ENCODE measurements at places on chromosomes 4 and X.

DNA sequence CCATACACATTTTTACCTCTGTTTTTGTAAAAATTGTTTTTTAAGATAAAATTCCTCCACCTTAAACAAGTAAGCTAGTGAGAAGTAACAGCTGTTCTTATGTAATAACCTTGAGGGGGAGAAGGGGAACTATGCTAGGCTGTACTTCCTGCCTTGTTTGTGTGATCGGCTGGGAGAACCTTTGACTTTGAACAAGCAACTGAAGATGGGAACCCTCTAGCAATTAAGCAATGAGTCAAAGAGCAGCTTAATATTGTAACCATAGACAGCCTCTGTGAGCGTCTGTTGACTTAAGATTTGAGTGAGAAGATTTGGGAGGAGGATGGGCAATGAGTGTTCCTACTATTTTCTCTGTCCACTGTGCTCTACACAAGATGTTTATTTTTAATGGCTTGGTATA, 135.1 kb downstream of the SCLT1 start:
- DNase-seq: no peak

- no peak for DNase-seq
These were observed 30.9 kb upstream of the PPA2 start for GRCh38 chr4:105504744-105505143.

GRCh38 chr4:182367153-182367552, 124.0 kb downstream of the TENM3 start:
- DNase-seq: no peak

GRCh38 chrX:22760513-22761057, 239.2 kb upstream of the DDX53 start:
- DNase-seq: no peak

- no peak for DNase-seq
These were observed 7.2 kb upstream of the STK26 start for GRCh38 chrX:132015875-132016274.

- no peak for DNase-seq
These were observed 200.7 kb downstream of the CRLF2 start for GRCh38 chrX:1011691-1012283.

GRCh38 chr4:87541956-87542709, 13.0 kb upstream of the SPARCL1 start:
- no peak for DNase-seq

- DNase-seq: no peak
These were observed 23.5 kb downstream of the SPRY1 start for GRCh38 chr4:123419885-123420755.

- no peak for DNase-seq
These were observed 7.6 kb upstream of the PGRMC2 start for GRCh38 chr4:128295255-128295654.

GRCh38 chrX:43949669-43950068, 23.5 kb downstream of the NDP start:
- no peak for DNase-seq

- no peak for DNase-seq
These were observed 52.1 kb downstream of the CFAP299 start for GRCh38 chr4:80387390-80388283.

- DNase-seq: no peak
These were observed 103.3 kb downstream of the GPM6A start for GRCh38 chr4:175708739-175709138.

GRCh38 chr4:111775556-111776297, 369.5 kb upstream of the FAM241A start:
- DNase-seq: no peak

DNA sequence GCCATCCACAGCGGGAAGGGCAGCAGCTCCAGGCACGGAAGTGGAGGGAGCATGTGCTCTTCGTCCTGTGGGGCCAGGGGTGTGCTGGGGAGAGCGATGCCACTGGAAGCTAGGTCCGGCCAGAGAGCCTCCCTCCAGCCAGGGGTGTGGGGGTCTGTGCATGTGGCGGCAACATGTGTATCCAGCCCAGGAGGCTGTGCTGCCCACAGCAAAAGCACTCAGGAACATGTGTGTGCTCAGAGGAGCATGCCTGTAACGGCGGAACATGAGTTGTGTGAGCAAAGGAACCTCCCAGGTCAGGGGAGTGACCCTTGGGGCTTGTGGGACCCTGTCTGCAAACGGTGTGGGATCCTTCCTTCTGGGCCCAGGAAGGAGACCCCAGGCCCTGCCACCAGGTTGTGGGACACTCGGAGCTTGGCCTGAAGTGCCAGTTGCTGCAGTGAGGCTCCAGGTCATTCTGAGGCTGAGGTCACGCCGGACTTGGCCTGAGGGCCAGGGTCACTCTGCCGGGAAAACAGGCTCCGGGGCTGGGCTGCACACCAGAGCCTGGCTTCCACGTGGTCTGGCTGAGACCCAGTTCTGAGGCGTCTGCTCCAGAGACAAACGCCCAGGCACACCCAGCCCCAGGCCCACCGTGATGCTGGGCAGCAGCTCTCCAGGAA, 37.2 kb downstream of the CPLX1 start:
- no peak for DNase-seq

DNA sequence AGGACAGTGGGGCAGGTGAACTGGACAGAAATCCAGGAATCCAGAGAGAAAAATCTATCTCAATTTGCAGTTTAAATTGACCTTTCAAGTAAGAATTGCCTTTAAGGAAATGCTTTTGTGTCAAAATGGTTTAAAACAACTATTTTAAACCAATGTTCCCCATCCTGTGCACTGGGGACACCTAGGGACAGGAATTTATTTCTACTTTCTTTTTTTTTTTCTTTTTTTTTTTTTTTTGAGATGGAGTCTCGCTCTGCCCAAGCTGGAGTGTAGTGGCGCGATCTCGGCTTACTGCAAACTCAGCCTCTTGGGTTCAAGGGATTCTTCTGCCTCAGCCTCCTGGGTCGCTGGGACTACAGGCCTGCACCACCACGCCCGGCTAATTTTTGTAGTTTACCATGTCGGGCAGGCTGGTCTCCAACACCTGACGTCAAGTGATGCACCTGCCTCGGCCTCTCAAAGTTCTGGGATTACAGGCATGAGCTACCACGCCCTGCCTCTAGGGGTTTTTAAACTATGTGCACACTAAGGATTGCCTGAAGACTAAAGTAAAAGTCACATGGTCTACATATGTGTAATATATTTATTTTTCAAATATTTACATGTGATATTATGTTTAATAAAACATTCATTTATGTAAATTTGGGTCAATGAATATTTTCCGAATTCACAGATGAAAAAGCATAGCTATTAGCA, 1213.4 kb downstream of the STIM2 start:
- DNase-seq: no peak

DNA sequence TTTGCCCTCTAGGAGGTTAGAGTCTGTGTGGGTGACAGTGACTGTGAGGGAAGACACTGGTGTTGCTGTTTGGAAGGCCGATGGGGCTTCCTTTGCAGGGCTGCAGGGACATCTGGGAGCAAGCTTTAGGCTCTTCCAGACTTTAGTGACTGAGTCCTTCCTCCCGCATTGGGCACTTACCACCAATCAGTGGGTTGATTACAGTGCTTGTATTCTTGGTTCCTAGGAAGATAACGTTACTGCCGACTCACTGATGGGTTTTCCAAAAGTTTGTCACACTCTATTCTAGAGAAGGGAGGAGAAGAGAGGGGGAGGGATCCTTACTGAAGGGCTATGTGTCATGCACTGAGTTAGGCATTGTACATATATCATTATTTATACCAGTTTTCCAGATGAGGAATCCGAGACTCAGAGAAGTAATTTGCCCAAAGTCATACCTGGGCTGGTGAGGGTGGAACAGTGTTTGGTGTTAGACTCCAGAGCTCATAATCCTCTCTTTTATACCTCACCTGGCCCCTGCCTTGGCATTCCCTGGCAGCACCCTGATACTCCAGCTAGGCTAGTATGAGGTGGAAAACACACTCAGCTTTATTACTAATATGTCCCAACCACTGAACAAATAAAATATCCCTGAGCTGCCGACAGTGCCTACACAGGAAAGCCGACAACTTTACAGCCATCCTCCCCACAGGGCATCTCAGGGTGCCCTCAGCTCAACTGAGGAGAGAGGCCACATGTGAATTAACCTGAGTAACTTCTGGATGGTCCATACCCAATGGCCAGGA, 3.8 kb downstream of the CHST7 start:
- DNase-seq: no peak

DNA sequence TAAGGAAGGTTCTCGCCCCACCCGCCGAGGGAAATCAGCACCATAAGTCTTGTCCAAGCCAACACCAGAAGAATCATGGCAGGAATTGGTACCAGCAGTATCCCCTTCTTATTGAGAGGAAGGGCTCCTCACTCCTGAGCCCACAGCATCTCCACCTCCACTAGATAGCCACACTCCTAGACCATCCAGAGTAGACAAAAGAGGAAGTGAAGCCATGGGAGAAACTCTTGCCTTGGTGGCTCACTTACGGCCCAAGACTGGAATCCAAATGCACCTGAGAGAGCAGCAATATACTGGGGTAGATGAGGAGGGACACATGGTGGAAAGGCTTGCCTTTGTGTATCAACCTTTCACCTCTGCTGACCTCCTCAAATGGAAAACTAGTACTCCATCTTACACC, 255.3 kb upstream of the PRKX start:
- no peak for DNase-seq

GRCh38 chr4:931194-931959, 739 bp downstream of the GAK start:
- no peak for DNase-seq

DNA sequence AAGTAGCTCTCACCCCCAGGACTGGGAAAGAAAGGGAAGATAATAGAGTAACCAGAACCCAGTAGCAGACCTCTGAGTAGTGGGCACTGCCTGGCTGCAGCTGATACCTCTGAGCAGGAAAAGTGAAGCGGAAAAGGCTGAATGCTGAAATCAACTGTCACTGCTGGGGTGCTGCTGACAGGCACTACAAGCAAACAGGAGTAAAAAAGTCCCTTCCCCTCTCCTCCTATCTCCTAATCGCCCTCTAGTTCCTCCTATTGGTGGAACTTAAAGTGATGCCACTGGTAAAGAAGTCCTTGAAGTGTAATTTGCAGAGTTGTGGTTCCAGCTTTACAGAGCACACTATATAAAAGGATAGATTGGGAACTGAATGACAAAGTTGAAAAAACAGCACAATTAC, 32.8 kb upstream of the GLRB start:
- peak; percentile 7 for DNase-seq

Measured in MM.1S (cell line).